ENCODE measurements at places on chromosomes 1 and 21.

- DNase-seq: no peak
Measured at GRCh38 chr1:115655306-115655663, 13.5 kb downstream of the VANGL1 start.

DNA sequence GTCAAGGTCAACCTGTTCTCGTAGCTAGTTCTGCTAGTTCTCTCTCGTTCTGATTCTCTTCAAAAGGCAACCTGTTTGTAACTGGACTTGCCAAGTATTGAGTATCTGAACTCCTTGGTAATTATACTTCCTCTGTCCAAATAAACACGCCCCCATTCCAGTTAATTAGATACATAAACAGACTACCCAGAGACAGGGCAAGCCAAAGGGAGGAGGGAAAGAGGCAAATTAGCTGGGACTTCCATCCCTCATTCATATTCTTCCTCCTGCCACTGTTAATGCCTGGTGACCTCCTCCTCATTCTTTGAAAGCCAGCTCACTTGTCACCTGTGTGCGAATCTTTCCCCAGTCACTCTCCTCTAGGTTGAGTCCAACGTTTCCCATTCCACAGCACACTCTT, 62.9 kb downstream of the LPAR3 start:
- DNase-seq: no peak

- DNase-seq: no peak
Measured at GRCh38 chr1:182713492-182713891, 29.1 kb upstream of the RGS8 start.

GRCh38 chr1:118494998-118495397, 310.0 kb upstream of the SPAG17 start:
- DNase-seq: no peak

DNA sequence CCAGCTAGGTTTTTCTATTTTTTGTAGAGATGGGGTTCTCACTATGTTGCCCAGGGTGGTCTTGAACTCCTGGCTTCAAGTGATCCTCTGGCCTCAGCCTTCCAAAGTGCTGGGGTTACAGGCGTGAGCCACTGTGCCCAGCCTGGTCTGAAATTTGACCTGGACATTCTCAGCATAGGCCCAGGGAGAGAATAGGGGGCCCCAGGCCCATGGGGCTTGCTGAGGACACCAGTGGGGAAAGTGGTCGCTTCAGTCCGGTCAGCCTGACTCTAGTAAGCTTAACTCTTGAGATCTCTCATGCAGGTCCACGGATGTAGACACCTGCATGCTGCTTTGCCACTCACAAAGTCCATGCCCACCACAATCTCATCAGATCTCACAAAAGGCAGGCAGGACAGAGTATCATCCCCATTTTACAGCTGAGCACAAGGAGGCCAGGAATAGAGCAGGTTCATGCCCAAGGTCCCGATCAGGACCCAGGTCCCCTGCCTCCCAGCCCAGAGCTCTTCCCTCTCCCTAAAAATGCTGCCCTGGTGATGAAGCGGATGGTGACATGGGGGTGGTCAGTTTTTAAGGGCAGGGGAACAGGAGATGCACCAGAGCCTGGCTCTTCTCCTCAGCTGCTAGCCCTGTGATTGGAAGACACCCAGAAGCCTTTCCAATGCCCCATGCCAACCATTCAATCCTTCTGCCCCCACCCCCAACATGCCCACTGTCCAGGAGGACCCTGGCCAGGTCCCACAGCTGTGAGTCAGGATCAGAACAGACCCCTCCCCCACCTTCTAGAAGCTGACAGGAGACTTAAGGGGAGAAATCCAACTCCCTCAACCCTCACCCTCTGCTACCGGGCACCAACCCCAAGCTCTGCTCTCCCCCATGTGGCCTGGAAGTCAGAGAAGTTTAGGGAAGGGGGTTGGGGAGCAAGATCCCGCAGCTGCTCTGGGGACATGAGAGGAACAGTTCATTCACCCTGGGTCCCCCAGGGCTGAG, 1.8 kb downstream of the FHL3 start:
- no peak for DNase-seq

GRCh38 chr1:150409504-150410362, 45.8 kb downstream of the RPRD2 start:
- no peak for DNase-seq

DNA sequence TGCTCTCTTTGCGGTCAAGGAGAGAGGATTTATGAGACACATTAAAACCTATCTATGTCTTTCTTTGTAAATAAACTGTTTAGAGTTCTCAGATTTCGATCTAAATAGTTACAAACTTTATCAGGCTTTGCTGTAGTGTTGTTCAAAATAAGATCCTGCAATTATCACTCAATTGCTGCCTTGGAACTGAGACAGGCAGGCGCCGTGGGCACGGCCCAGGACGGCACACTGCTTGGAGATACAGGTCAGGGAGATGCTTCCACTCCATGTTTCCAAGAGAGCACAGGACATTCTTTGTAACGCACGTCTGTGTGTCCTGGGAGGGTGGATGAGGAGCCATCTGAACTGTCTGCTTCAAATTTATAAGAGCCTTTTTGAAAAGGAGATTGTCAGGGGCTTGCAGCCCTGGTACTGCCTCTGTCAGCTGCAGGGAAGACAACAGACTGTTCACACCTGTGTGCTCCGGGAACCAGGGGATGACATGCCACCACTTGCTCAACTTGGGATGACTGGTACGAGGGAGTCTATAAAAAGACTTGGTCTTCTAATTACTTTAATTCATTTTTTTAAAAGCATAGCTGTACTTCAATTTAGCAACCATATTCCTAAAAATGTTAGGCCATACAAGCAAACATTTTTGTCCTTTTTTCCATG, 472.9 kb upstream of the RUNX1 start:
- no peak for DNase-seq

All from T-helper 2 cell treated with Interferon-gamma antibody and Interleukin-4, amounts not matched to agents 5 μg/mL and 100 μg/mL, for 36 hours (primary cell).